CD4-positive, alpha-beta T cell treated with Interleukin-6 at 100 ng/mL for 8 hours (primary cell): ENCODE measurements at places on chromosomes 12 and 14.

GRCh38 chr14:55977392-55978150 is 140.6 kb upstream of the PELI2 start:
- DNase-seq, result no peak

GRCh38 chr14:50967103-50967502 is 22.8 kb upstream of the PYGL start:
- DNase-seq, result no peak

DNA sequence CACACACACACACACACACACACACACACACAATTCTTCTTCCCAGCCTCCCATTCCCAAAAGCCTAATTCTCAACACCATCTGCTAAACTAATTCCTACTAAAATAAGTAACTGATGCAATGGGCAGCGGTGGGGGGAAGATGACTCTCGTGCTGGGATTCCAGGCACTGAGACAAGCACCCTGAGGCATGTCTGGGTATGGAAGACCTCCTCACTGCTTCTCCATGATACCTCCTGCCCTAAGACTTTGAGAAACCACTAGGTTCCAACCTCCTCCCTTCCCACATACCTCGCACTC is 789 bp upstream of the VWF start:
- DNase-seq, result no peak

- DNase-seq, result no peak
These were observed 11.0 kb upstream of the PTPRB start for GRCh38 chr12:70648191-70648590.

GRCh38 chr12:103998976-103999375 is 33.3 kb downstream of the TDG start:
- no peak for DNase-seq

GRCh38 chr14:46574221-46574977 is 77.2 kb downstream of the RPL10L start:
- no peak for DNase-seq

DNA sequence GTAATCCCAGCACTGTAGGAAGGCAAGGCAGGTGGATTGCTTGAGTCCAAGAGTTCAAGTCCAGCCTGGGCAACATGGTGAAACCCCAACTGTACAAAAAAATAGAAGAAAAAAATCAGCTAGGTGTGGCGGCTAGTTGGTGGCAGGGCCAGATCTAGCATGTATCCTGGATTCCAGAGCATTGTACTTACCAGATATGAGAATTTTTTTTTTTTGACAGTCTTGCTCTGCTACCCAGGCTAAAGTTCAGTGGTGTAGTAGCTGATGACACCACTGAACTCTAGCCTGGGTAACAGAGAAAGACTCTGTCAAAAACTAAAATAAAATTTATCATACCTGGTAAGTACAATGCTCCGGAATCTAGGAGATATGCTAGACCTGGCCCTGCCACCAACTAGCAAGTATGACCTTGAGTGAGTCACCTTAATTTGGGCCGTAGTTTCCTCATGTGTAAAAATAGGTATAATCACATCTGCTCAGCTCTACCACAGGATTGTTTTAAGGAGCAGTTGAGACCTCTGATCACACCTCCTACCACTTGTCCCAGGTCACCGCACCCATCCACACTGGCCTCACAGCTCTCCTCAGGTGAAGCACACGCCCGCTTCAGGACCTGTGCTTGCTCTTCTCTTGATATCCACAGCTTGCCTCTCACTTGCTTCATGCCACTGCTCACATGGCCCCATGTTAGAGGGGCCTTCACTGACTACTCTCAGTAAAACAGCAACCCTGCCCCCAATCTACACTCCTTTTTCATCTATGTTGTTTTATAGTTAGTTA is 140.2 kb downstream of the STXBP6 start:
- DNase-seq, result no peak

DNA sequence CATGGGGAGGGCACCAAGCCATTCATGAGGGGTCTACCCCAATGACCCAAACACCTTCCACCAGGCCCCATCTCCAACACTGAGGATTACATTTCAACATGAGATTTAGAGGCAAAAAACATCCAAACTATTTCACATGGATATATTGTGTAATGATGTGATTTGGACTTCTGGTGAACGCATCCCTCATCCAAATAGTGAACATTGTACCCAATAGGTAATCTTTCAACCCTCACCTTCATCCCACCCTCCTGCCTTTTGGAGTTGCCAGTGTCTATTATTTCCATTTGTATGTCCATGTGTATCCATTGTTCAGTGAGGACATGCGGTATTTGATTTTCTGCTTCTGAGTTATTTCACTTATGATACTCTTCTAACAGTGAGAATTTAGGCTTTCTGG is 16.1 kb upstream of the GAS2L3 start:
- no peak for DNase-seq

- peak; percentile 29 for DNase-seq
These were observed 88.5 kb downstream of the PAPLN start for GRCh38 chr14:73325630-73326299.

GRCh38 chr14:90727082-90727481 is 89.1 kb downstream of the TTC7B start:
- no peak for DNase-seq

- DNase-seq, result no peak
These were observed 126.4 kb downstream of the DUSP6 start for GRCh38 chr12:89225808-89226411.

GRCh38 chr14:32009976-32010581 is 67.0 kb upstream of the ARHGAP5 start:
- no peak for DNase-seq

DNA sequence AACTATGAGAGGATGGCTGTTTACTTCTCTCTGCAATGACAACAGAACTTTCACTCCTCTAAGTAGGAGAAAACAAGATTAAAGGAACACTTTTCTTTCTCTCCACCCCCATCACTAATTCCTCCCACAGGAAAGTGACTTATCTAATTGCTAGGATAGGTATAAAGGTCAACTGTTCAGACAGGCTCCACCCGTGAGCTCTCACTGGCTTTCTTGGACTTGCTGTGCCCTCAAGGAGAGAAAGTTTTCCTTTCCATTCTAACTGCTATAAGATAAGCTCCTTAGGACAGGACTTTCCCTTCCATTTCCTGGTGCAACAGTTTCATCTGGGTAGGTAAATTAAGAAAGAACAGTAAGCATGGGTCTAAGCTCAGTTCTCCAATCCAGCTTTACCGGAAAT is 4.8 kb downstream of the SLC41A2 start:
- no peak for DNase-seq

GRCh38 chr14:68924186-68925158 is 54.6 kb downstream of the ACTN1 start:
- no peak for DNase-seq

- DNase-seq, result no peak
These were observed 114.4 kb downstream of the ZFP36L1 start for GRCh38 chr14:68678471-68678870.

DNA sequence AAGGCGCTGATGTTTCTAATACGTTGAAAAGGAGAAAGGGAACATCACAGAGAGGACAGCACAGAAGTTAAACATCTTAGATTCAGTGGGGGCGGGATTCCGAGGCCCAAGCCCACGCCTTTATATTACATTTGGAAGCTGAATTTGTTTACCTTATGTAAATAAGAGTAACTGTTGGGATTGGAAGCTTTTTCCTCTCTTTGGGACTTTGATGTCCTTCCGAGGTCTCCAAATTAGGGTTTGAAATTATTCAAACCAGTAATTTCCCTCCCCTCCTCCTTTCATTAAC is 6.4 kb downstream of the FOXA1 start:
- no peak for DNase-seq

DNA sequence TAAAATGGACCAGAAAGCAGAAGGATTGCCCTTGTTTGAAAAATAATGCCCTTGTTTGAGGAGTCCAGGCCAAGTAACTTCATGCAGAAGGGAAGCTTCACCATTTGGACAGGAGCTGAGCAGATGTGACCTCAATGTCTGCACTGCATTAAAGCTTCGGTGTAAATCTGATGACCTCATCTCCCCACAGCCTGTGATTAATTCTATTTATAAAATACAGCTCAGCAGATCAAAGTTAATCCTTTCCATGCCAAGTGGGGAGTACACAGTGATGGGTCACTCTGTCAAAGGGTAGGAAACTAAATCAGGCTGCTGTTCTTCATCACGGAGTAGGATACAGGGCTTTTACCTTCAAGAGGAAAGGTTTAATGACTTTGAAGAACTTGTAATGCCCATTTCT is 533.7 kb downstream of the RPS29 start:
- DNase-seq, result no peak

- no peak for DNase-seq
These were observed 2.9 kb upstream of the EPYC start for GRCh38 chr12:91007531-91008290.

- DNase-seq, result no peak
These were observed 229.5 kb downstream of the CACNA1C start for GRCh38 chr12:2282318-2282717.

GRCh38 chr12:40999210-40999609 is 188.9 kb upstream of the PDZRN4 start:
- no peak for DNase-seq

GRCh38 chr12:24455811-24456210 is 493.1 kb downstream of the BCAT1 start:
- no peak for DNase-seq

- no peak for DNase-seq
These were observed 77.1 kb upstream of the ACTN1 start for GRCh38 chr14:69055999-69056788.

DNA sequence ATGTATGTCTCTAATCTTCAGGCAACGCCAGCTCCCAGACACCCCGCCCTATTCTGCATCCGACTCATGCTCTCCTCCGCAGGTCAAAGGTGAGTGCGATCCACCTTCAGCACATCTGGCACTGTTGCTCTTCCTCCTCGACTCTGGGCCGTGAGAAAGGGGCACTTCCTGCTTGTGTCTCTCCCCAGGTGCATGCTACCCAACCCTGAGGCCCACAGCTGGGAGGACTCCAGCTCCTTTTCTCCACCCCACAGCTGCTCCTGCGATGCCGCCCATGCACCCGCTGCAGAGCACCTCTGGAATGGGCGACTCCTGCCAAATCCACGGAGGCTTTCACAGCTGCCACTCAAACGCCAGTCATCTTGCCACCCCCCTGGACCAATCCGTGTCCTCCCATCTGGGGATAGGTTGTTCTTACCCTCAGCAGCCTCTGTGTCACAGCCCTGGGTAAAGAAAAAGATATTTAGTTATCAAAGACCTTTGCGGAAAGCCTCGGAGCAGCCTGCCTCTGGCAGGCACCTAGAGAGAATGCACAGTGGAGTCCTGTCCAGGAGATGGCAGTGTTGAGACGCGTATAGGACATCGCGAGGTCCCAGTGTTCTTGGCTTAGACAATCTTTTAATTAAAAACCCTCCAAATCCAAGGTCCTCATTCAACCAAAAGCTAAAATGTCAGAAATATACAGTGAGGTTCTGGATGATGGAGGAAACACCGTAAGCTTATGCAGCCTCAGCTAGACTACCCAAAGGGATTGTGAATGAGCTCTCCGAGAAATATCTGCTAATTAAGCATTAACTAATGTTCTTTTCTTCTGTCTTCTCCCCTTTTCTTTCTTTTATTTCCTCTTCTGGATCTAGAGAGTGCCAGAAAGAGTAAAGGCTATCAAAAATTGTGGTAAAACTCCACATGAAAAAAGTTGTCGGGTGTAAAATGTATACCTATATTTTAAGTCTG is 54.3 kb downstream of the MYRFL start:
- DNase-seq, result peak; percentile 44

DNA sequence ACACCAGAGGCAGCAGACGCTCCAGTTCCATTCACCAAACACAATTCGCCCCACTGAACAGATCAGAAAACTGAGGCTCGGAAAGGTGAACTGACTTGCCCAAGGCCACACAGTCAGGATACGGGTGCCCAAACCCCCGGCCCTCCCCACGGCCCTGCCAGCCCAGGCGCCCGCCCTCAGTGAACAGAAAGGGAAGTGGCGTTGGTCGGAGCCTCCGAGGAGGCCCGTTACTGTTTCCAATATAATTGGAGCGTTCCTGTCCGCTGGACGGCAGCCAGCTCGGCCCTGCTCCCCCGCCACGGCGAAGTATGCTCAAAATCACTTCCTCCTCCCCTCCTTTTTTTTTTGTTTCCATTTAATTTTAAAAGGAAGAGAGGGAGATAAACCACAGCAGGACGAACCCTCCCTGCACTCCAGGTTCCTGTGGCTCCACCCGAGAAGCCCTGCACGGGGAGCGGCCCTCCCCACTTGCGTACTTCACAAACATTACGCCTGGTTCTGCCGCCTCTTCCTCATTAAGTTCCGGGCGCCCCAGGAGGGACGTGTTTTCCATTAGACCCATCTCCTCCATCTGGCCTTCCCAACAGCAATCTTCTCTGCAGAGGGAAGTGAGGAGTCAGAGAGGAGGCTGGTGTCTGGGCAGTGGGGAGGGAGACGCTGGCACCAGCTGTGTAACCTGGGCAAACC is 61.1 kb downstream of the NCOR2 start:
- no peak for DNase-seq

- DNase-seq, result peak; percentile 64
These were observed 118.8 kb upstream of the DIO3 start for GRCh38 chr14:101442451-101442850.

DNA sequence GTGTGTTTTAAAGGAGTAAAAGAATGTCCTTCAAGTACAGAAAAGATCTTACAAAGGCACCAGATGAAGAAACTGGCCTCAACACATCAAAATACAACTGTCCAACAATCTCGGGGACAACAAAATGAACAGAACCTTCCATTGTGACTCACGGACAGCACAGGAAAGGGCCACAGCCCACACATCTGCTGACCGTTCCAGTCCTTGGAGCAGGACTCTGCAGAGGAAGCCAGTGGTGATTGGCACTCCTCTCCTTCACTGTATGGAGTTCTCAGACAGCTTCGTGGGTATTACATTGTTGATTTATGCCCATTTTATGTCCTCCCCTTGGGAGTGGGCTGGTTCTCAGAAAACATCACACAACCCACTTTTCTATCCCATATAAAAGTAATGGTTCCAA is 32.5 kb upstream of the TC2N start:
- no peak for DNase-seq

DNA sequence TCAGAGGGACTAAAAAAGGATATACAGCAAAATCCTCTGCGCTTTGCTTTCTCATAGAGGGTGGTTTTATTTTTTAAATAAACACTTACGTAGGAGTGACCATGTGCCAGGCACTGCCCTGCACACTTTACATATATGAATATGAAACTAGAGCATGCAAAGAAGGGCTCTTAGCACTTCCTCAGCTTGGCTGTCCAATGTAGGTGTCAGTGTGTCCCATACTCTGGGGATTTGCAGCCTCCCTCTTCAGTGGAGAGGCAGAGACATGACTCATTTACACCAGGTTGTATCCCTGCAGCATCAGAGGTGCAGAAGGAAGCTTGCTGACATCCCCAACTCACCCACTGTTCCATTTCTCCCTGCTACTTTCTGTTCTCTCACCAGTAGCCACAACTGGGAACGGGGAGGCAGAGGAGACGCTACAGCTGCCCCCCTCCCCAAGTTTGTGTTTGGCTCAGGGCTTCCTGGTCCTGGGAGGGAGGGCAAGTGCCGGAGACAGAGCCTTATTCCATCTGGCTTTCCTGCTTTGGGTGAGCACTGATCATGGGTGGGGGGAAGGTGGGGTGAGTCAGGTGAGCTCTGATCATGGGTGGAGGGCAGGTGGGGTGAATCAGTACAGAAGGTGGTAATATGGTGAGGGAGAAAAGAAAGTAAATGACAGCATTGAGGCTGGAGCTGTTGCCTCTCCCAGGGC is 4.9 kb upstream of the KRT5 start:
- no peak for DNase-seq
